ENCODE measurements at places on chromosomes 6 and 20. TPM values are rescaled to one million over a fixed set of nuclear protein-coding genes. Genes with fewer than 3 reads are reported as not detected.

Gene C6orf120
- 27.2 TPM for polyA plus RNA-seq

DNA sequence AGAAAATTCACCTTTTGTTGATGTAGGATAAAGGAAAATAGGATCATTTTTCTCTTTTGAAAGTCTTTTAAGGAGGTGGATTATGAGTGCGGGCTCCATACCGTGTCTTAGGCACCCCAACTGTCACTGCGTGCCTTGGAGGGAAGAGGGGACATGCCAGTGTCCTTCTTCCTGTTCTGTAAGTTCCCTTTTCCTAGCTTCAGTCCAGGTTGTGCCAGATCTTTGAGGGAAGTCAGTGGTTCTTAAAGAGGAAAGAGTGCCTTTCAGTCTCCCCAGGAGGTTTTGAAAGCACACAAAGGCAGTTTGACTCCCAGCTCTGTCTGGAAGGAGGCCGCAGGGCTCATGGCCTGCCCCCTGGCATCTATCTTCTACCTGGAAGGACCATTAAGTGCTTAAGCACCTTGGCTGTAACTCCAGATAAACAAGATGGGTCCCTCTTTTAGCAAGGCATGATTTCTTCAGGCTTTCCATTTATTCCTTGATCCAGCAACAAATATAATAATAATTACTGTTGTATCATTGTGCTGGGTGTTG, 13.0 kb downstream of the EFCAB8 start:
- no peak for DNase-seq

- DNase-seq = no peak
Measured at GRCh38 chr6:66623050-66623449, 916.0 kb upstream of the EYS start.

DNA sequence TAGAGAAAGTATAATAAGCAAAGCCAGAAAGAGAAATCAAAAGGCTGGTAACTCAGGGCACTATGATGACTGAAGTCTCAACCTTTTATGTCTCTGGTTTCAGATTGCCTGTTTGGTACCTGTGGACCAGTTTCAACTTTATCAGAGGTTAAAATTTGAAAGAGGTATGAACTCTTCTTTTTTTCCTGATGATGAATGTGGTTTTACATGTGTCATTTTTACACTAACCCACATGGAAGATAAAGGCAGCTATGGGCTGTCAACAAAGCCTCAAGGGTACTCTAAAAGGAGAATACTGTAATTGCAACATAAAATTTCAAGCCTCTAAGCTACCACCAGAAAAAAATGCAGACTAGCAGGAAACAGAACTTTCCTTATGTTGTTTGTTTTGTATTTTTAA, 52.4 kb downstream of the RNF144B start:
- DNase-seq = no peak
